Stimulated activated naive CD8-positive, alpha-beta T cell treated with anti-CD3 and anti-CD28 coated beads, Interleukin-15, Interleukin-2, amounts not matched to agents 100 U/mL and 50 U/mL, for 24 hours (primary cell): ENCODE measurements at places on chromosomes 6 and 20.

GRCh38 chr20:36579996-36580545 is 6.7 kb downstream of the TGIF2 start:
- DNase-seq: no peak

DNA sequence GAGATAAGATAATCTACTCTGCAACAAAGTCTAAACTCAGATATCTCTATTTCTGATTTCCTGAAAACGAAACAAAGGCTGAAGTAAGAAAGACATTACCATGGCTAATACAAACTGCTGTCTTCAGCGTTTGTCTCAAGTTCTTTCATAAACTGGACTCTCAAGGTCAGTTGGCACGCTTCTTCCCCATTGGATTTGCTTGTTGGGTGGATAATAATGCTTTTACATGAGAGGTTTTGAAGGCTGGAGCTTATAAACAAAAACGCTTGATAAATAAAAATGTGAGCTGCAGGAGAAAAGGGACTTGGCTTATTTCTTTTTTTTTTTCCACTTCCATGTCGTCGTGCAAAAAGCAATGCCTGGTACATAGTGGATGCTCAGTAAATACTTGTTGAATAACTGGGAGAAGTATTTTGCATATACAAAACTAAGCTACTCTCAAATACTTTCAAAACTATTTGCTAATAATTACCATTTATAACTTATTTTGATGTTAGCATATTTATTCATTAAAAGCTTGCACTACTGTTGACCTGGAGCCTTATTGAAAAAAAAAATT is 65.7 kb upstream of the EEF1A1 start:
- DNase-seq: no peak

DNA sequence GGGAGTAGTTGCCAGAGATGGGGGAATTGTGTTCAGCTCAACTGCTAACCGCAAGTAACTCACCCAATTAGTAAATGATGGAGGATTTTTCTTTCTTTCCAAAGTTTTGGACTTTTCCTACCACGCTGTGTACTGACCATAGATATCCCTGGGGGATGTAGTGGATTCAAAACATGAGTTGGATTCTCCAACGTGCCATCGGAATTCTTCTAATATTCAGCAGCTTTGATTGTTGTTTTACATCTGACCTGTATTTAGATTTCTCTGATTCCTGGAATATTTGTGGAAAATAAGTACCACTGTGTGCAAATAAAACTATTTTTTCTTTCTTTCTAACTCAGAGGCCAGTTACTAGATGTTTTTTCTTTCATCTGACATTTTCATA is 1.1 kb downstream of the CCDC170 start:
- DNase-seq: no peak

- no peak for DNase-seq
Measured at GRCh38 chr20:15317546-15318232, 980.3 kb upstream of the FLRT3 start.

DNA sequence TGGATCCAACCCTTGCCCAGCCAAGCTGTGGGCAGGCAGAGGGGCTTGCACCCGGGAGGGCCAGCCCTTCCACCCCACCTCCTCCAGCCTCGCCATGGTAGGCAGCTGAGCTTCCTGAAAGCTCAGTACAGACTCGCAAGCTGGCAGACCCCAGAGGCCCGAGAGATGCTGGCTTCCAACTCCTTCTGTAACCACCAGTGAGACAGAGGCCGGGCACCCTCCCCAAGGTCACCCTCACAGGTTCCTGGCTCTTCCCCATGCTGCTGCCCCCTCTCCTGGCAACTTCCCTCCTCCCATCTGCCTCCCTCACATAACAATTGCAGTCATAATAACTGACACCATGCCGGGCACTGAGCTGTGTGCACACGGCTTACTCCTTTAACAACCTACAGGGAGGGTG is 26.2 kb upstream of the NOL4L start:
- no peak for DNase-seq

DNA sequence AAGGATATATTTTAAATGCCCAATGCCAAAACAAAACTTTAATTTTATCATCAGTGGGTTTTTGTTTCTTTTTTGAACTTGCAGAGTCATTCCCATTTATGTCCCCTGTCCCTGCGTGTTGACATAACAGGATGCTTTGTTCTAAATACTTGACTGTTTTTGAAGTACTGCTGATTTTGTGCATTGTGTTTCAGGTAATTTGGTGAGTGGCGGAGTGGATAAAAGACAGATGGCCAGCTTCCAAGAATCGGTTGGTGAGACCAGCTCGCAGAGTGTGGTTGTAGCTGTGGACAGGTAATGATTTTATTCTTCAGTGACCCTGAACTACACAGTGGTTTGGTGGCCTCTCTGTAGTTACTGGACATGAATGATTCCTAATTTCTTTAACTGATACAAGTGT is 50.5 kb upstream of the CSE1L start:
- no peak for DNase-seq

DNA sequence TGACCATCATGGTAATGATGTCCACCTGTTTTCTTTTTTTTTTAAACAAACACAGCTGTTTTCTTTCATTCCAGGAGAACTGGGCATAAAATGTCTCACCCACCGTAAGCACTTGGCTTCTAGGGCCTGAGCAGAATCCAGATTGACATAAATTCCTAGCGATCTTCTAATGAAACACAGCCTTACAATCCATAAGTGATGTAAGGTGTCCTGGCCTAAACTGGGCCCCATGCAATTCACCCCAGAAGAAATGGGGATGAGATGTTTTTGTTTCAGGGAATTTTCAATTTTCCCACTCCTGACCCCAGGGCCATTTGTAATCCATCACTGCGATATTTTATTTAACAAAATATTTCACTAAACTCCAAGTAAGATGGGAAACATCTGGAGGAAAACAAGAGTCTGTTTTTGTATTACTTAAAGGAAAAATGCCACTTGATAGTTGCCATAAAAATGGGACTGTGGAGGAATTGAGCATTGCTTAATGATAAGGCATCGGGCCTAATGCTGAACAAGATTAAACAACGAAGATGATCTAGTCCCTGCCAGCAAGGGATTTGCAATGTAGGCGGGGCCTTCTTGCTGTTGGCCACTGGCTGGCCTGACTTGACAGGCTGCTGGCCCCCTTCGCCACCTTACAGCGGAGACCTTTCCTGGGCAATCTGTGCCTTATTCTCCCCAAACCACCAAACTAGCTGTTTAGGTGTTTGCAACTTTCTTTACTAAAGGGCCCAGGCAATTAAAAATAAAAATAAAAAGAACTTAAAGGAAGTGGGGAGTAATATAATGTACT is 183.7 kb downstream of the CD109 start:
- no peak for DNase-seq

DNA sequence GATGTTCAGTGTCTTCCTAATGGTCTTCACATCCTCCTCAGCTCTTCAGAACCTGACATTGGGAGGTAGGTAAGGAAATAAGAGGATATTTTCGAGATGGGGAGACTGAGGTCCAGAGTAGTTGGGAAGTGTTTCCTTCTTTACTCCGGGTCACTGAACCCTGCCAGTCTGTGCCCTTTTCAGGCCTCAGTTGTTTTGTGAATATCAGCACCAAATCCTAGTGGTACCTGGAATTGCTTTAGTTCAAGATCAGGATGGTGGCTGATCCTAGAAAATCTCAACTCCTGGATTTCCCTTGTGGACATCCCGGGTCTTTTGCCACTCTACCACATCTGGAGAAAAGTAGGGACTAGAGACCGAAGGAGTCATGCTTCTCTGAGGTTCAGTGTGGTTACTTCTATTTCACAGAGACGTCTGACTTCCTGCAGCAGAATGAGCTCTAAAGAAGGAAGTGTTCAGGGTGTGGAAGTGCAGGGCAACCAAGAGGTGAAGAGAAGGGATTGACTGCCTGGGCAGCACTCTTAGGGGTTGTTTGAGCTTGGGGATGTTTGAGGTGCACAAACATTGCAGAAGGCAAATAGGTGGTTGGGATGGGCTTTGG is 995 bp downstream of the STK4 start:
- DNase-seq: no peak

- no peak for DNase-seq
Measured at GRCh38 chr6:68746376-68746775, 111.3 kb downstream of the ADGRB3 start.

DNA sequence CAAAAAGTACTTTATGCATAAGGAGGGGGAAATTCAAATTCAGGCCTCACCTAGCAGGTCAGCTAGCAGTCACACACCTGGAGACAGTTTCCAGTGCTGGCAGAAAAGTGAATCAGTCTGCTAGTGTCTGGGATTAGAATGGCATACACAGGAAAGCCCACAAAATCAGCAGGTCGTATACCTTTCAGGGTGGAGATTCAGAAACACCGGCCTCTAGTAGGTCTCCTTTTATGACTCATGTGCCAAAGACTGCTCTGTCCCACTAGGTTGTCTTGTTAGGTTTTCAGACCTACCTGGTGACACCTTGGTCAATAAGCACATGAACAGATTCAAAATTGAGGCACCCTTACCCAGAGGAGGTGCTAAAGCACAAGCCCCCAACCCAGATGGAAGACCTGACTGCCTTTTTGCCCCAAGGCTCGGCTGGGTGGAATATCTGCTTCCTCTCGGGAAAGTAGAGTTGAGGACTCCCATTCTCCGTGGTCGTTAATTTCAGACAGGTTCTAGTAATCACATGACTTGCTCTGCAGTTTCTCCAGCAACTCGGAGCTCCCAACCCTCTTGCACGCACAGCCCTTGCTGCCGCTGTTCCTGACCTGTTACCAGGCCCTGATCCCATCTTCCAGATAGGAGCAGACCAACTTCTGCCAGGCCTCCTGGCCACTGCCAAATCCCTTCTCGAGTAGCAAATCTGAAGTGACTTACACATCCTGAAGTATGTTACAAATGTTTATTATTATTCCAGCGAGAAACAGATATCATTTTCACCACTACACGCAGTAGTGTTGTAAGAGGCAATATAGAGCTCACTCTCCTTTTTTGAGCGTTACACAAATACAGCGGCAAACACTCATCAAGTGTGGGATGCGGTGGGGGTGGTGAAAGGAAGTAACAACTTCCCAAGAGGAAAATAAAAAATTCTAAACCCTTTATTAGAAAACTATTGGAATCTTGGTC is 46.6 kb downstream of the AGPAT4 start:
- DNase-seq: no peak
